ENCODE measurements at places on chromosomes 5 and 9. TPM values are rescaled to one million over a fixed set of nuclear protein-coding genes. Genes with fewer than 3 reads are reported as not detected.

- DNase-seq, result no peak
These were observed 109.4 kb downstream of the ASTN2 start for GRCh38 chr9:117305454-117305853.

DNA sequence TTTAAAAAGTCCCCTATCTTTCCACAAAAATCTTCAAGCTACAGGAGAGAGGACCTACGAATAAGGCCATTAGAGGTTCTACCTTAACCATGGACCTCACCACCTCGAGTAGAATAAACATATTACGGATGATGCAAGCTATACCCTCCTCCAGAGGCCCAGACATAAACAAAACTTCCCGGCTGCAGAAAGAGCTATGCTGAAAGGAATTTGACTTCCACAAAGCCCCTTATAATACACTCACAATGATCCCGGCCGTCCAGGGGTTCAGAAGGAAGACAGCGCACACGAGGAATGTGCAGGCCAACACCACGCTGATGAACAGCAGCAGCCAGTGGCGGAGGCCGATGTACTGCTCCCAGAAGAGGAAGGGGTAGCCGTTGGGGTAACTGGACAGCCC, 59.0 kb downstream of the PTCH1 start:
- DNase-seq, result no peak

DNA sequence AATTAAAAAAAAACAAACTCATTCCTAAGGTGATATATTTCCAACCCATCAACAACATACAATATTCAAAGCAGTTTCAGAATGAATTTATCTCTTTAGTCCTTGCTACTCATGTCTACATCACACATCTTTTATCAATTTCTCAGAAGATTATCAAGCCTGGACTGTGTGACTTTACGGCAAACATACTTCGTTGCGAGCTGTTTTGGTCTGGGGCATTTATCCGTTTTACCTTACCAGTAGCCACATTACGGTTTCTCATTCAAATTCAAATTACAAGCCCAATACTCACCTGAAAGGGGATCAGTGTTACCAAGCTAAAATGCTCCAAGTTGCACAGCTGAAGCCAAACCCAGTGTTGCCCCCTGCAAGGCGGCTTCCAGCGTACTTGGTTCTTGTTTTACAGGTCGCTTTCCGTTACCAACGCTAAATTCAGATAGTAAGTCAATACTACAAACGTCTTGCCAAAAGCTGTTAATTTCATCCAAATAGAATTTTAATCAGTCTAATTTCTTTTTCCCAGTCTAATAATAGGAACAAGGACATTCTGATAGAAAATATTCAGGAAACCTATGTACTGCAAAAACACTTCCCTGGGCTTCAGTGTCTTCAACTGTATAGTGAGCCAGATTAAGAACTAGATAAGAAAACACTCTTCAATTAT, 1.8 kb downstream of the HNRNPH1 start:
- DNase-seq, result no peak

- no peak for DNase-seq
These were observed 207.6 kb downstream of the CETN3 start for GRCh38 chr5:90201923-90202322.

DNA sequence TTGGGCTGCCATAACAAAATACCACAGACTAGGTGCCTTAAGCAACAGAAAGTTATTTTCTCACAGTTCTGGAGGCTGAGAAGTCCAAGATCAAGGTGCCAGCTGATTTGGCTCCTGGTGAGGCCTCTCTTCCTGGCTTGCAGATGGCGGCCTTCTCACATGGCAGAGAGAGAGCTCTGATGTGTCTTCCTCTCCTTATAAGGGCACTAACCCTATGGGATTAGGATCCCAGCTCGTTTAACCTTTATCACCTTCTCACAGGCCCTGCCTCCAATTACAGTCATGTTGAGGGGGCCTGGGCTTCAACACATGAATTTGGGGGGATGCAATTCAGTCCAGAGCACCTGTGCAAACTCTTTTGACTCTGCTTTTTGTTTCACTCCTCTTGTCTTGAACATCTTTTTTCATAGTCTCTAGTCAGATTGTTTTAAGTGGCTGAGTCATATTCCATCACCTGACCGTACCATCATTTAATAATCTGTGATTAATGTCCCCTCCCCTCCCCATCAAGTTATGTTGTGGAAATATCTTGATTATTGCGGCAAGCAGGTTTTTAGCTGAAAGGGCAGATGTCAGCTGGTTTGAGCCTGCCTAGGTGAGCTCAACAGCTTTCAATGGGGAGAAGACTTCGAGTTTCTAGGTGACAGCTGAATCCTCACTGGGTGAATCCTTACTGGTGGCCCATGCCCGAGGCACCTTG, 61.8 kb downstream of the NDFIP1 start:
- DNase-seq, result no peak

The ANXA2R gene
- total RNA-seq, result 1.2 TPM

The GARIN3 gene
- not detected for total RNA-seq

The ACOT12 gene
- not detected for total RNA-seq

The NR4A3 gene
- 4.1 TPM for total RNA-seq
